ENCODE measurements at places on chromosomes 4 and X.
A peak's percentile ranks its signal among the peaks of the same experiment; 100 is the strongest.

GRCh38 chr4:77194989-77195388 lies 38.0 kb downstream of the CCNG2 start:
- no peak for DNase-seq

DNA sequence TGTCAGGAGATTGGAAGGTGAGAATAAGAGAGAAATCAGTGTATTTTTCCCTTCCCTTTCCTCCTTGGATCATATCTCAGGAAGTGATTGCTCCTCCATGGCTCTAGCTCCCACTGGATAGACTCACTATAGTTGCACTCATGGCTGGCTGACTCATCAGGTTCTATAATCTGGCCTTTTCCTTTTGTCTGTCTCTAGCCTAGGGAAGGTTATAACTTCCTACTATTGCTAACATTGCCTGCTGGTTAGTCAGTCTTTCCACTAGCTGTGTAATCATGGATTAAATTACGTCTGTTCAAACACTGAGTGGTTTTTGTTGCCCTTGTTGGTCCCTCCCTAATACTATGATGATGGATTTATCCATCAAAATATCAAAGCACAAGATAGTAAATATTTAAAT lies 195.5 kb upstream of the VEGFC start:
- DNase-seq: peak; percentile 96

- peak; percentile 70 for DNase-seq
These were observed 18.8 kb upstream of the YTHDC1 start for GRCh38 chr4:68368691-68369131.

DNA sequence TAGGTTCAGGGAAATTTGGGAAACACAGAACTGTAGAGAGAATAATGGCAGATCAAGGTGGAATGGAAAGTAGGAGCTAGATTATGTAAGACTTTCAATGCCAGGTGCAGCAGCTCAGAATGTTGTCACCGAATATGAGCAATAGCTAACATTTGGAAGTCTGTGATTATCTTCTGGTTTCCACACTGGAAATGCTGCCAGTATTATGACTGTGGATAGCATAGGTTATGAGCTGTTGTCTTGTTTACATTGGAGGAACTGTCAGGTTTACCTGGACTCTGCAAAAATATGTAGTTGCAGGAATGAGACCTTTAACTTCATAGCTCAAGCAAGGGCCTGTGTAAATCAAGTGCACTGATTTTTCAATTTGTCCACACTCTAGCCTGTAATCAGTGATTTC lies 26.0 kb upstream of the TAF9B start:
- no peak for DNase-seq

DNA sequence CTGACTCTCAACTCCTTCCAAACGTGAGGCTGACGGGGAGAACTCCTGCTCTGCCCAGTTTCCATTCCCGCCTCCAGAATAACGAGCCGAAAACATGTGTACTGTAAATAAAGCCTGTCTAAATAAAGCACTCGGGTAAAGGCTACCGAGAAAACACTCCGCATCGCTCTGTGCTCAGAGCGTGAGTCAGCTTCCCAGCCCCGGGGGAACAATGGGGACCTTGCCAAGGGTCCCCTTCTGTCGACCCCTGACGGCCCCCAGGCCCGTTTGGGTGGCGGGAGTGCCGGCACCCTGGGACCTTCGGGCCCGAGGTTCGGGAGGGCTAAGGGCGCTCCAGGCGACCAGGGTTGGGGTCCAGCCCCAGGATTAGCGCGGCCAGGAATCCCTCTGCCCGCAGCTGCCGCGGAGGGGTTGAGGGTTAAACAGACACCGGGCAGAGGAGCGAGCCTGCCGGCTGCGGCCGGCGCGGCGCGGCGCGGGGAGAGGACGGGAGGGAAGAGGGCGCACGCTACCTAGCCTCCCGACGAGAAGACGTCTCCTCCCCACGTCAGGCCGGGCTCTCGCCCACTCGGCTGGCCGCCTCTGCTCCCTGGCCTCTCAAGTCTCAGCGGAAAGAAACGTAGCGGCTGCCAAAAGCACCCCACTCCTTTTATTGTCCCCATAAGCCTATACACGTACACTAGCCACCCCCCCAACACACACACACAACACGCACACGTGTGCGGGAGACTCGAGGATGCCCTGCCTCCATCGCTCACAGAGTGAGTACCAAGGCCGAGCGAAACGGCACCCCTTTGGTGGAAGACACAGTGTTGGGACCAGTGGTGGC lies 85.5 kb downstream of the BCOR start:
- peak; percentile 68 for DNase-seq

DNA sequence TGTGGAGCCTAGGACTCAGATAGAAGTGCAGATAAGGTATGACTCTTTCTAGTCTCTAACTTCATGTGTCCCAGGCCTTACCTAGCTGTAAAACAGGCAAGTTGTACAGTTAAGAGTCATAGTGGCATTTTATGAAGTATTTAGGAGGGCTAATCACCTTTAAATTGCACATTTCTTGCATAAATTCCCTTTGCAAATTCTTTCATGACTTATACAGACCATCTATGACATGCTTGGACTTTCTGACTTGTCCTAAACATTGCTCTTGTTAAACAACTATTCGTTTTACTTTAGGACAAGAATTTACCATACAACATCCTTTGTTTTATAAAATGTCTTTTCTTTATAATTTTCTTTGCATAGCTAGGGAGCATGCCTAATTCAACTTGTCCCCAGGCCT lies 7.8 kb upstream of the RRAGB start:
- peak; percentile 36 for DNase-seq

Data from M059J (cell line).